ENCODE measurements at places on chromosomes 2 and 18. TPM values are rescaled to one million over a fixed set of nuclear protein-coding genes. Genes with fewer than 3 reads are reported as not detected.

Gene PDE11A
- total RNA-seq, result under 0.01 TPM

Gene COL5A2
- 1,022 TPM for total RNA-seq

Gene CHRNA1
- not detected for total RNA-seq

Gene KCNE4
- 30.5 TPM for total RNA-seq

All from hair follicle dermal papilla cell (primary cell).